Testis (tissue), 5 donors: ENCODE measurements at places on chromosomes 7 and 10.

- DNase-seq = no peak
Observed at GRCh38 chr7:131370523-131370968, 42.9 kb downstream of the MKLN1 start.

GRCh38 chr10:125926247-125926646 is 29.9 kb downstream of the FANK1 start:
- DNase-seq = no peak

DNA sequence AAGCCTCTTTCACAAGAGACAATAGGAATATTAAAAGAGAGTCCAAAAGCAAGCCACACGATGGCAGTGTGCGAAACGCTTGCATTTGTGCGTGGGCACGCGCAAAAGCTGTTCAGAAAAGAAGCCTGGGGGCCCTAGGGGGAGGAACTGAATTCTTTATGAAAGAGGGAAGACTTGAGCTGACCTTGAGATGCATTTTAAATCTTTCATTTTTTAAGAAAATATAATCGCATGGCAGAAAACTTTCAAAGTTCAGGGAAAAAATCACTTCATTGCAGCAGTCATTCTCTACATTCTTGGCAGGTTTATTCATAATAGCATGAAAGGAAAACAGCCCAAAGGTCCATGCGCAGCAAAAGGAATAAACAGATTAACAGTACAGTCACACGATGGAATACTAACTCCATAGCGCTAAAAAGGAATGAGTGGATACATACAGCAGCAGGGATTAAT is 206.5 kb upstream of the PRKCQ start:
- DNase-seq = peak; percentile 42

- DNase-seq = no peak
Observed at GRCh38 chr7:113945018-113945938, 26.5 kb upstream of the PPP1R3A start.

- DNase-seq = no peak
Observed at GRCh38 chr10:71271662-71272055, 47.4 kb upstream of the SLC29A3 start.

DNA sequence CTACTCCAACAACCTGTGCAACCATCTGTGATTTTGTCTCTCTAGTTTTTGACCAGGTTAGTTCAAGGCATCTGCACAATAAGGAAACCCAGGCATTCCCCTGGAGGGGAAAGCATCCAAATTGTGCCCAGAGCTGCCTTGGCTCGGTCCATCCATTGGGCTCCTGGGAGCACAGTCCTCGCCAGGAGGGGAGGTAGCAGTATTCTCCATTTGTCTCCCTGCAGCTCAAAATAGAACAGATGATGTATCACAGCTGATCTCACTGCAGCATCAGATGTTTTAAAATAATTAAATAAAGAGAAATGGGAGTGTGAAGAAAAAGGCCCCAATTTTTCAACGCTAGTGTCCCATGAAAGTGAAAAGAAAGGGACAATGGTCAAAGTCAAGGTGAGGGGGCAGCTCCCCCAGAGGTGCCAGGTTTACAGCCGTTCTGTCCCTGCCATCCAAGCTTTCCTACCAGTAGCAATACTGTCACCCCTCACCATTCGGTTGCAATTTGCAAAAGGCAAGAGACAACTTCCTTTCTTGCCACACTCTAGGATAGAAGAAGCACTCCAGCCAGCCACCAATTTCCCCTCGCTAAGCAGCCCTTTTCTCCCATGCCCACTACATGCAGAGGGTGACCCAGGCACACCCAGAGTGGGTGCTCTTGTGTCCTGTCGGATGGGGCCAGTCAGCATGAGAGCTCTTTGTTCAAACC is 43.7 kb downstream of the KCNMA1 start:
- no peak for DNase-seq

- DNase-seq = no peak
Observed at GRCh38 chr7:116785843-116786242, 76.5 kb upstream of the CAPZA2 start.

DNA sequence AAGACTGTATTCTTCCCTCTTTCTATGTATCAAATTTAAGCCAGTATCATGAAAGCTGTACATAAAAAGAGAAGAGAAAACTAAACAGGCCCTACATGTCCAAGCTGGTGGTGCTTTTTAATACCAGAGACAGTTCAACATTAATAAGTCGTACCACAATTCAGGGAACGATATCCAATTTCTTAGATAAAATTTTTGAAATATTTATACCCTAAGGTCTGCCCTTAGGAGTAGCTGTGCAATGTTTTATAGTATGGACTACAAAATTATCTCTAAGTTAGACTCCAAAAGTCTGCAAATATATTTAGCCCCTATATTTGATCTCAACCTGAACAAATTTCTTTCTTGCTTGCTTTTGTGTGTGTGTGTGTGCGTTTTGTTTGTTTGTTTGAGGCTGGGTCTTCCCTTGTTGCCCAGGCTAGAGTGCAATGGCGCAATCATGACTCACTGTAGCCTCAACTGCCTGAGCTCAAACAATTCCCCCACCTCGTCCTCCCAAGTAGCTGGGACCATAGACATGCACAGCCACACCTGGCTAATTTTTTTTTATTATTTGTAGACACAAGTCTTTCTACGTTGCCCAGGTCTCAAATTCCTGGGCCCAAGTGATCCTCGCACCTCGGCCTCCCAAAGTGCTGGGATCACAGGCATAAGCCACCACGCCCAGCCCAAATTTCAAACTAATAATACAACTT is 13.2 kb downstream of the ARHGAP19 start:
- DNase-seq = no peak

GRCh38 chr10:130380056-130380455 is 243.9 kb downstream of the GLRX3 start:
- no peak for DNase-seq

DNA sequence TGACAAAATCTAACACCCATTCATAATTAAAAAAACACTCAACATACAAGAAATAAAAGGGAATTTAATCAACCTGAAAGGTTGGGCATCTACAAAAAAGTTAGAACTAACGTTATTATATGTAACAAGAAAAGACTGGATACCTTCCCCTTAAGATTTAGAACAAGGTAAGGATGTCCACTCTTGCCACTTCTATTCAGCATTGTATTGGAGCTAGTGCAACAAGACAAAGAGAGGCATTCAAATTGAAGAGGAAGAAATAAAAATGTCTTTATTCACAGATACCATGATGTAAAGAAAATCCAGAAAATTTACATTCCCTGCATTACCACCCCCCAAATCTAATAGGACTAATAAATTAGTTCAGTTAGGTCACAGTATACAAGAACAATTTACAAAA is 18.3 kb downstream of the FAM149B1 start:
- DNase-seq = no peak

- DNase-seq = peak; percentile 31
Observed at GRCh38 chr7:37448011-37448635, 541 bp downstream of the ELMO1 start.

DNA sequence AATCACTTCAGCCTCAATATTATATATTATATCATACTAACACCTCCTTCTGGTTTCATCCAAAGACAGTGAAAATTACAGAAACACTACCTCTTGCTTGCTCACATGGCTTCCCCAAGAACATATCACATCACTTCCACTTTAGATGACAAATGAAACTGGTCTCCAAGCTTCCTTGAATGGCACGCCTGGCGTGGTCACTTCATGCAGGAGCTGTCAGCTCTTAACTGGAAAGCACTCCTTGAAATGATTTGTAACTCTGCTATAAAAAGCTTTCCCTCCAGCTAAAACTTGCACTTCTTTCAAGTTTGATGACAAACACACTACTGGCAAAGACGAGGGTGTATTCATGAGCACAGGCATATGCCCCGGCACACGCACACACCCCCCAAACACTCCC is 84.1 kb upstream of the INHBA start:
- no peak for DNase-seq

GRCh38 chr10:102628451-102628911 is 15.8 kb upstream of the TRIM8 start:
- peak; percentile 72 for DNase-seq

- no peak for DNase-seq
Observed at GRCh38 chr7:69630292-69630691, 32.0 kb downstream of the AUTS2 start.

GRCh38 chr10:124179308-124180043 is 86.1 kb upstream of the CHST15 start:
- DNase-seq = no peak

- DNase-seq = no peak
Observed at GRCh38 chr7:64359543-64359942, 45.8 kb downstream of the ZNF736 start.

GRCh38 chr7:68109299-68109698 is 1112.7 kb downstream of the TYW1 start:
- DNase-seq = no peak

- no peak for DNase-seq
Observed at GRCh38 chr10:133459454-133460207, 5.9 kb downstream of the SCART1 start.

- peak; percentile 7 for DNase-seq
Observed at GRCh38 chr7:159147246-159147645, 2.6 kb upstream of the VIPR2 start.

GRCh38 chr10:2038036-2038435 is 300.7 kb upstream of the ADARB2 start:
- no peak for DNase-seq

- no peak for DNase-seq
Observed at GRCh38 chr7:17411922-17412321, 113.5 kb downstream of the AHR start.

GRCh38 chr10:48317321-48317990 is 11.0 kb downstream of the MAPK8 start:
- DNase-seq = no peak
